Foreskin keratinocyte (primary cell): ENCODE measurements at places on chromosomes 6 and 20.
A peak's percentile ranks its signal among the peaks of the same experiment; 100 is the strongest.

GRCh38 chr20:34445177-34446065 lies 70.8 kb upstream of the DYNLRB1 start:
- no peak for DNase-seq

DNA sequence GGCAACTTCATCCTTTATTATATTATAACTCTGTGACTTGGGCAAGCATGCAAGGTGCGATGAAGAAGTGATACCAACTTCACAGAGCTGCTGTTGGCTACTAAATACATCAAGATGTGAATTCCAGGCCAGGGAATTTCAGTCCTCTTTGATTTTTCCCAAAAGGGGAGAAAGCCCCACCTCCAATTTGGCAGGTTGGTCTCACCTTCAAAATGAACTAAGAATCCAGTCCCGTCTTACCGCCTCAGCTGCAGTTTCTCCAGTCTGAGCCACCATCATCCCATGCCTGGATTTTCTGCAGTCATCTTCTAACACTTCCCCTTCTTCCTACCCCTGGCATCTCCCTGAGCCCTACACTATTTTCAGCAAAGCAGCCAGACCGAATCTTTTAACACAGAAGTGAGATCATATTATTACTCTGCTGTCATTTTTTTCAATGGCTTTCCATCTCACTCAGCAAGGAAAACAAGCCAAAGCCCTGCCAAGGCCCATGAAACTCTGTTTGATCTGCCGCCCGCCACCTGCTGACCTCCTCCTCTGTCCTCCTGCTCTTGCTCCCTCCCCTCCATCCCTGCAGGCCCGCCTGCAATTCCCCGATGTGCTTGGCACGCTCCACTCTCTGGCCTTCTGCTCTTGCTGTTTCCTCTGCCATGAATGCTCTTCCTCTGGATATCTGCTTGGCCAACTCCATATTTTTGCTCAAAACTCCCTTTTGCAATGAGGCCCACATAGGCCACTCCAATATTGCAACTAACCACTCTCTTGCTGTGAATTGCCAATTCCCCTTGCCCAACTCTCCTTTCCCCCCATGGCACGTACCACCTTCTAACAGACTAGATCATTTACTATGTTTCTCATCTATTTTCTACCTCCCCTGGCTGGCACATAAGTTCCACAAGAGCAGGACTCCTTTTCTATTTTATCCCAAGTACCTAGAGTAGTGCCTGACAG lies 46.0 kb upstream of the TAGAP start:
- no peak for DNase-seq

DNA sequence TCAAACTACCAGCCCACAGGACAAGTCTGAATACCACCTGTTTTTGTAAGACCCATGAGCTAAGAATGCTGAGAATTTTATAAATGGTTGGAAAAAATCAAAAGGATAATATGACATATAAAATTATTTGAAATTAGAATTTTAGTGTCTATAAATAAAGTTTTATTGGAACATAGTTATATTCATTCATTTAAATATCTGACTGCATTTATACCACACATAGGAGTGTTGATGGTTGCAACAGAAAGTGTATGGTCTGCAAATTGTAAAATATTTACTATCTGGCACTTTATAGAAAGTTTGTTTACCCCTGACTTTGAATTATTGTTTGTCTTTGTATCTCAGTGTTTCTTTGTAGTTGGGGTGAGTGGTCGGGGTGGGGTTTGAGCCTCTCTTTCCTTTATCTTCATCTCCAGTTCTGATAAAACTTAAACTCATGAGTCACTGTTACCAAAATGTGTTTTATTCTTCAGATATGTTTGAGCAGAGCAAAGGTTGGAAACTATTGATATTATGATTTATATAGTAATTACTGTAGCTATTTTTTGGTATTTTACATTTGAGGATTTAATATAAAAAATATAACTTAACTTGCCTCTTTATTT lies 55.5 kb downstream of the CD2AP start:
- DNase-seq, result no peak

DNA sequence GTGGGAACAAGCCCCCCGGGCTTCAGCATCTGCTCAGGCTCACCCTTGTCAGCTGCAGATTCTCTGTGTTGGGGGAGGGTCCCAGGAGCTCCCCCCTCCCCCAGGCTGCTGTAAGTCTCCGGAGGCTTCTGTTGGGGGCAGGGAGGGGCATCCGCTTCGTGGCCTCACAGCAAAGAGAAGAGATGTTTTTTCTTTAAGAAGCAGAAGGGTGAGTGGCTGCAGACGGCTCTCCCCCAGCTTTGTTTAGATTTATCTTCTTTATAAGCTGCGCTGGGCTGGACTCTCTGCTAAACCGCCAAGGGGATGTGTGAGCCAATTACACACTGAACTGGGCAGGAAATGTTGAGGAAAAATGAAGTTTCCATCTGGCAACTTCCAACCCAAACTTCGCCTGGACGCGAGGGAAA lies 48.7 kb upstream of the GATA5 start:
- no peak for DNase-seq

DNA sequence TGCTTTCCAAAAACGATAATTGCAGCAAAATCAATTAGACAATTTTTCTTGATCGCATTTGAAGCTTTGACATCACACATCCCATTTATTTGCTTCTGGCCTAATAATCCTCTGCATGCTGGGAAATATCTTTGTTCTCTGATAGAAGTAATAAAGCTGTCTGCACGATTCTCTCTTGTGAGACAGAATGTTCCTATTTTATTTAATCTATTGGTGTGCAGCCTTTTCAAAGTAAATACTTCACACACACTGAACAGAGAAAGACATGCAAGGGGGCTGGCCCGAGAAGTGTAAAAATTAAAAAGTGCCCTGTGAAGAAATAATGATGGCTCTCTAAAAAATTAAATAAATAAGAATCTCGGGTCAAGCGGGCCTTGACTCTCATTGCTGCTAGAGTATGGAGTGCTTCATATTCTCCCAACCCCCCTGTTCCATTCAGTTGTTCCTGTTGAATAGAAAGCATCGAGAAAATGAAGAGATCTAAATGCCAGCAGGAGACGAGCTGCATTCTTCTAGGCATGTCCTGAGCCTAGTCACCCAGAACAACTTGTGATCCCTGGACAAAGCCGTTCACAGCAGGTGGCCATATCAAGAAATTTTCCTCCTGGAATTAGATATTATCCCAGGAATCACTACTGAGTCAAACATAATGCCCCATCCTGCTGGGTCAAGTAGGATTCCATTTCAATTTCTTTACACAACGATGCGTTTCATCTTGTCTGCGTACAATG lies 625.9 kb upstream of the EPHA7 start:
- no peak for DNase-seq

DNA sequence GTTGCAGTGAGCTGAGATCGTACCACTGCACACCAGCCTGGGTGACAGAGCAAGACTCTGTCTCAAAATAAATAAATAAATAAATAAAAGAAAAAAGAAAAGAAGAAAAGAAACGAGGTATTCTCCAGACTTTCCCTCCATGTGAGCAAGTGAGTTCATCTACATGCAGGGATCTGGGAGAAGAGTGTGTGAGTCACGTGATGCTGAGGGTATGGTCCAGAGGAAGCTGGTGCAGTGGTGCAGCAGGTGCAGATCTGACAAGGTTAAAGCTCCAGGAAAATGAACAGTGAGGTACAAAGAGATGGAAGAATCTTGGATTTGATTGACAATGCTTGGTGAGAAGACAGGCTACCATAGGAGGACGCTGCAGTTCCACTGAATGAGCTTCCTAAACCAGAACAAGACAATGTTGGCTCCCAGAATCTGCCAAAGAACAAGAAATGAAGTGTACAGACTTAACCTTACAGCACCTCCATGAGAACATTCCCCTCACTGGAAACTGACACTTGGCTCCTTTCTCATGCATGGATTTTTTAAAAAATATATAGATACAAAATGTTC lies 79.5 kb upstream of the BTBD3 start:
- no peak for DNase-seq

GRCh38 chr20:24948939-24949679 lies at the start of gene CST7:
CST7 (plus strand) TSS chr20:24949269; CDS start chr20:24949506, 237 bp downstream.
- no peak for DNase-seq

DNA sequence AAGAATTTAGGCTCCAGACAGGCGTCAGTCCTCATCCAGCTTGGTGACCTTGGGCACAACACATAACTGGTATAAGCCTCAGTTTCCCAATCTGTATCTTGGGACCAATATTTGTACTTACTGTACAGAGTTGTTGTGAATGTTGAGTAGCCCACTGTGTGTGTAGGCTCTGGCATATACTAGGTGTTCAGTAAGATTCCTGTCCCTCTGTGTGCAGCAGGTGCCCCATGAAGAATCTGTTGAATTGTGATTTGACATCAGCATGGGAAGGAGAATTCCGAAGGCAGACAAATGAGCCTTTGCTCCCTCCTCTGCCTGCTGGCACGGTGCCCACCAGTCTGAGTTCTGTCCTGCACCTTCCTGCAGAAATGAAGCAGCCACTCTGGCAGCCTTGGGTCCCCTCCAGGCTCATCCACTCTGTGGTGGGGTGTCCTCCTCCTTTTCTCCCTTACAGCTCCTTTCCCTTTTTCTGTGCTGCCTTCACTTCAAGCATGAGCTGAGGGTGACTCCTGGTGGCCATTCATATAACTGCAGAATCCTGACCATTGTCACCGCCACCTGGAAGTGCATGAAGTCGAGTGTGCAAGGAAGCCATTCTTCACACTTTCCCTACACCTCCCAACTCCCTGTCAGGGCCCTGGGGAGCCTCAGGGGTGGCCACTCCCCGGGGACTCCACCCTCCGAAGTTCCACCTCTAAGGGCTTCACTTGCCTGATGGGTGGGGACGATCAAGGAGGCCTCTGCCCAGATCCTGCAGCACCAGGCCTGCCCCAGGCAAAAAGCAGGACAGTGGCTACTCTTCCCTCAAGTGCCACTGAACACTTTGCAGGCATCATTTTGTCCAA lies 48.2 kb downstream of the MRPL14 start:
- DNase-seq, result peak; percentile 51

DNA sequence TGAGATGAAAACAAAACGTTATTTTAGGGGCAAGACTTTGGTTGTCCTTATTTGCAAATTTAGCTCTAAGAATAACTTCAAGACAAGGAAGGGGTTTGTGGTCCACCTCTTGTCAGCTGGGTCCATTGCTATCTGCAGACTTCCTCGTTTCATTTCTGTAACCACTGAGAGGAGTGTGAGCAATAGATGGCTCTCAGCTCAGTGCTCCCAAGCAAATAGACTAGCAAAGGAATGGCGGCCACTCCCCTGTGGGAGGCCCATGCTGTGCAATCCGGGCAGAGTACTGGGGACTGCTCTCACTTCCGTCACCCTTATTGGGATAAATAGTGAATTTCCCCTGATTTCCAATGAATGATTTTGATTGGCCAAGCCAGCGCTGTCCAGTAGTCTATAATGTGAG lies 176.6 kb downstream of the ZDHHC14 start:
- no peak for DNase-seq

DNA sequence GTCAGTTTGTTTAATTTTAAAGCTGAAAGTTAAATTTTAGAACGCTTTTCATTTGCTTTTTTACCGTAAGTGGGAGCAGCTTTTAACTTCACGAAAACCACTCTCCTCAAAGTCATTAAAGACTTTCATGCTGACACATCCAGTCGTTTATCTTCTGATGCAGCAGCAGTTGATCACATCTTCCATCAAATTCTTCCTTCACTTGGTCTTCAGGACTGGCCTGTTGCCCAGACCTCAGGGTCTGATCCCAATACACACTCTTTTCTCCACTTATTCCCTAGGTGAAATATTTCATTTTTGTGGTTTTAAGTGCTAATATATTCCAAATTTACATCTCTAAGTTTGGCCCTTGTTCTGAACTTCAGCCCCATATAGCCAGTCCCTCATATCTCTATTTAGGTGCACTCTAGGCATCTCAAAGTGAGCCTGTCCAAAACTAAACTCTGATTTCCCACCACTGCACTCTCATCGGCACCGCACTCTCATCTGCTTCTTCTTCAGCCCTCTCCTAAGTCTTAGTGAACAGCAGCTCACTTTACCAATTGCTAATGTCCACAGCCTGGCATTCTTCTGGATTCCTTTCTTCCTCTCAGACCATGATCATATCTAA lies 20.4 kb downstream of the AFDN start:
- no peak for DNase-seq

- DNase-seq, result no peak
Observed at GRCh38 chr6:118524686-118525085, 23.4 kb upstream of the PLN start.

- DNase-seq, result no peak
Observed at GRCh38 chr6:89675949-89676748, 37.6 kb upstream of the LYRM2 start.

- DNase-seq, result no peak
Observed at GRCh38 chr6:136117081-136117480, 133.0 kb downstream of the MTFR2 start.

DNA sequence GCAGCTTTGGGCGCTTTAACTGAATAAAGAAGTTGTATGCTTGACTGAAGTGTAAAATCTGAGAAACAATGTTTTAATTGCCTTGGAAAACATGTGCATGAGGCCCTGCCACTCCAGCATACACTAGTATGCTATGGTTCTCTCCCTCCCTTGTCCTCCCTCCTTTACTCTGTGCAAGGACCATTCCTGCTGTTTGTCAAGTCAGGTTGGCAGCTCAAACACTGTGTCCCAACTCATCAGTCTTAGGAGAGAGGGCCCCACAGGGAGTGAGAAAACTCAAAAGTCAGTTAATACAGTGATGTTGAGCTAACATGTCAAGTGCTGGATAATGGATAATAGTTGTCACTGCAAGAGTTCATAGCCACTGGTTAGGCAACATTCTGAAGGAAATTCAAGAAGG lies 543.6 kb downstream of the GRIK2 start:
- no peak for DNase-seq

GRCh38 chr6:154782193-154782592 lies 49.0 kb downstream of the SCAF8 start:
- no peak for DNase-seq

GRCh38 chr20:50014570-50015562 lies 32.1 kb downstream of the SNAI1 start:
- DNase-seq, result no peak

DNA sequence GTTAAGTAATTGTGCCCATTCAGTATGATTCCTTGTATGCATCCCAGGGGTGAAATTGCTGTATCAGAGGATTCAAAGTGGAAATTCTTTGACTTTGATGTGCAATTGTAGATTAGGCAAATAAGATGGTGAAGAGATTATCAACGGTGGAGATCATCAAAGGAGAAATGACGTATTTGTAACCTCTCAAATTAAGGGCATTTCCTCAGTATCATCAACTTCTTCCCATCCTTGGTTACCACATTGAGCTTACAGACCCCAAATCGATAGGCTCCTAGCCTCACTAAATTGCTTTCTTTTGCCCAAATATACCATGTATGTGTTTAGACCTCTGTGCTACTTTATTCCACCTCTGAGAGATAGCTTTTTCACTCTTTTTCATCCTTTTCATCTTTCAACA lies 213.1 kb upstream of the ZFP64 start:
- DNase-seq, result no peak

DNA sequence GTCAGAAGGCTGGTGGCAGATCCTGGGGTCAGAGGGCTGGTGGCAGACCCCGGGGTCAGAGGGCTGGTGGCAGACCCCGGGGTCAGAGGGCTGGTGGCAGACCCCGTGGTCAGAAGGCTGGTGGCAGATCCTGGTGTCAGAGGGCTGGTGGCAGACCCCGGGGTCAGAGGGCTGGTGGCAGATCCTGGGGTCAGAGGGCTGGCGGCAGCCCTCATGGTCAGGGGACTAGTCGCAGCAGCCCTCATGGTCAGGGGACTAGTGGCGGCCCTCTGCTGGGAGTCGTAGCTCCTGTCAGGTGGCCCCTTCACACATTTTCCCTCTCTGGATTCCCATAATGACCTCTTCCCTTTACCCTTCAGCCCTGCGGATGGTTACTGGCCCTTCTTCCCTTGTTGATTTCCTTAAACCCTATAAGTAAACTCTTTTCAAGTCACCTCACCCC lies 86.7 kb downstream of the CDC5L start:
- DNase-seq, result no peak
